ENCODE measurements at places on chromosomes 6 and 20.

- no peak for DNase-seq
These were observed 631 bp downstream of the RAET1L start for GRCh38 chr6:150024646-150025155.

GRCh38 chr20:32496811-32497533 lies 88.2 kb downstream of the NOL4L start:
- DNase-seq: no peak

- DNase-seq: no peak
These were observed 504.0 kb upstream of the PTCHD4 start for GRCh38 chr6:48615041-48615440.

DNA sequence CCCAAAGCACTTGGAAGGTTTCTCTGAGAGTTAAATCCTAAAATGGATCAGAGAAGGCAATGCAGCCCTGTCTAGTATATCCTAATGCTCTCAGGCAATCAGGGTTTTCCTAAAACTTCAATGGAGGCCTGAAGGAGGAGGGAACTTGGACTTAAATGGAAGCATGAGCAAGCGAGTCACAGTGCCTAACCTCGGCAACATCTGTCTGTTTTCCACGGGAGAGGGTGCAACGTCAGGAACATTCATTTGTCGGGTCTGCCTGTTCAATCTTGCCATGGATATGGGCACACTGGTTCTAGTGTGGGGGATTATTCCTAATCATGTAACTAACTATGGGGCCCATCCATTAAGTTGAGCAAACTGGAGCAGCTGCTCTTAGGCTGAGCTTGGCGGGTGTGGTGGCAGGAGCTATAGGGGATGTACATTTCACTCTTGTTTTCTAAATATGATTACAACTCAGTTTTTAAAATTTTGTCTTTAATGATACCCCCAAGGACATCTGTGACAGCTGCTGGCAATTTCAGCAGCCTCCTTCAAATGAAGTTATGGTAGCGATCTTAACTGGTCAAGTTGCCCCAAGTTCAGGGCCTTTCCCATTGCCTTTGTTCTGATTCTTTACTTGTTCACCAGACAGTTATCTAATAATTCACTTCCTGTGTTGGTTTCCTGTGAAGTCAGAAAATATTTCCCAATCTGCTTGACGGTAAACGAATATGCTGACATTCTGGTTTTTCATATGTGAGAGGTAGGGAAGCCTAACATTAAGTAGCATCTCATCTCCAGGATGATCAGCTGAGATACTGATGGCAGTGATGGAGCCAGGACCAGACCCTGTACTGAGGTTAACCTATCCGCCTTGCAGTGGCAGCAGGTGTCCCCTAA lies 21.6 kb downstream of the DSE start:
- DNase-seq: no peak

- no peak for DNase-seq
These were observed 449 bp downstream of the PFDN6 start for GRCh38 chr6:33289784-33290315.

GRCh38 chr20:39983183-39983582 lies 705.9 kb downstream of the MAFB start:
- no peak for DNase-seq

All from NCI-H446 (cell line).